ENCODE measurements at places on chromosomes 3 and 15.

DNA sequence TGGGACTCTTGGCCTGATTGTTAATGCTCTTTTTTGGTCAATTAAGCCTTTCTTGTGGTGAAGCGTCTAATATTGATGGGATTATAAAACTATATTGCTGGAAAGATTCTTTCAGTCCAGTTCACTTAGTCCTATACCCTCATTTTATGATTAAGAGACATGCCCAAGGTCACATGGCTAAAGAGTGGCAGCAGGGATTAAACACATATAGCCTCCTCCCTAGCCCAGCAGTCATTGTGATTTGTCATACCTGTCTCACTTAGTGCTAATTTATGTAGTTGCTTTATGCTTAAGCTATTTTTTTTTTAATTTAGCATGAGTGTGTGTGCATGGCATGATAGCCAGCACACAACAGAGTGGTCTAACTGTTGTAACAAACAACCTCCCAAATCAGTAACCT lies 9.5 kb downstream of the PARP14 start:
- DNase-seq = no peak

DNA sequence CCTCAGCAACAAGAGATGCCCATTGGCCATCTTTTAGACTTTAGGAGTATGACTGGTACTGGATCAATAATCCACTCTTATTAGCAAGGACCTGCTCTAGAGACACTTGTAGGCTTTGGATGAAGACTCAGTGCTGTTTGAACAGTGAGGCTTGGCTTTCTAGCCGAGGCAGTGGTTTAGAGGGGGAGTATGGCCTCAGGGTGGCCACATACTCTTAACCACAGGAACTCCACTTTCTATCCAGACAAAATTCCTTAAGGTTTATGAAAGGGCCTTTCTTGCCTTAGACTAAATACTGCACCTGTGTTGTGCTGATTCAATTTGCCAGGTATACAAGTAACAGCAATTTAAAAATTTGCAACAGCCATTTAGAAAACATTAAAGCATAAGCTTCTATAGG lies 1046.3 kb downstream of the DIPK2A start:
- DNase-seq = no peak

DNA sequence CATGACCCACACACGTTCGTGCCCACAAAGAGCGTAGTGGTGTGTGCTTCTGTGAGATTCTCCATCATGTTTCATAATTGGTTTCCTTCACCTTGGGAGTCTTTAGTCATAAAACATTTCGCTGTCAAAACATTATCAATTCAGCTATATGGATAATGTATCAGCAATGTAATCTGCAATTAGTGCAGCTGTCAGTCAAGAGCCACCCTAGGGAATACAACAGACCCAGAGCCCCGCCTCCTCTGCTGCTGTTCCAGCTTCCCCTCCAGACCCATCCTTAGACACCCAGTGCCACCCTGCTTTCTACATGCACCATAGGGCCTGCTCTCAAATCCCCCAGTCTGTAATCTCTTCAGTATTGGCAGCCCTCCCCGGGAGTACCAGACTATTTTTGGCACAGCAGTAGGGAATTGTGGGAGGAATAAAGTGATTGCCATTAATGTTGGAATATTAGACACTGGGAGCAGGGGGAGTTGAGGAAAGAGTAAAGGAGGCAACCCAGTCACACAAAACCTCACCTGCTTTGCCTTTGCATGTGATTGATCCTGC lies 31.5 kb upstream of the C3orf80 start:
- no peak for DNase-seq

GRCh38 chr3:182294256-182294655 lies 499.0 kb upstream of the ATP11B start:
- no peak for DNase-seq

DNA sequence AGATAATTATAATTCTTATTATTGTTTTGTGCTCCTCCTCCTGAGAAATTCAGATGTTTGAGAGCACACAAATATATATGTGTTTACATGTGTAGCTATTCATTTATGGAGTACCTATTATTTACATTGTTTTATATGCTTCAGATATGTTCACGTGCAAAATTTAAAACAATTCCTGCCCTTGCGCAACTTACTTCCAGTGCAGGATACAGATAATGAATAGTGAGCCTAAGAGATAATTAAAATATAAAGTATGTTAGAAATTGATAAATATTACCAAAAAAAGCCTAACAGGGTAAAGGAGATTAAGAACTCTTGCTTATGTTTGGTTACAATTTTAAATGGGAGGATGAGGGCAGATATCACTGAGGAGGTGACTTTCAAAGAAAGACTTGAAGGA lies 81.7 kb upstream of the DPH6 start:
- DNase-seq = no peak

- no peak for DNase-seq
Observed at GRCh38 chr15:25824618-25825017, 38.5 kb downstream of the ATP10A start.

DNA sequence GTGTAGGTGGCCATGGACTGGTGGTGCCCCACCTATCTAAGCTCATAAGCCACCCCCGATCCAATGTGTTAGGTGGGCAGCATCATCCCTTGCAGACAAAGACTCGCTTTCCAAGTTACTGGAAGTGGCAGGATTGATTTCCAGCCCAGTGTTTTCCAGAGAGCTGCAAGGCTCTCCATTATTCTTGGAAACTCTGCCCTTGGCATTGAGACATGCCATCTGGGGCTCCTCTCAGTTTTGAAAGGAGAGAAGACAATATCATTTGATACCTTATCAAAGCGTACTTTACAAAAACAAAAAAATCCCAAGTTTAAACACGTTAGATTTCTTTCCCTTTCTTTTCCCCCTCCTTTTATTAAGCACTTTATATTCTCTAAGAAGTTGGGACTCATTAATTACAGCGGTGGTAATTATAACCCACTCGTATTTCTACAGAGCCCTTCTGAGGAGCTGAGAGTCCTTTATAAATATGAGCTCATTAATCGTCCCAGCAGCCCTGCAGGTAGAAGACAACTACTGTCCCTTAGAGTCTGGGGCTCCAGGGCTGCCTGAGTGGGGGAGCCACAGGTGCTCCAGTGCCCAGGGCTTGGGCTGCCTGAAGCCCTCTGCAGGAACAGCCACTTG lies 226.1 kb downstream of the TLE3 start:
- no peak for DNase-seq

- DNase-seq = no peak
Observed at GRCh38 chr3:51622413-51622812, 48.6 kb upstream of the TEX264 start.

DNA sequence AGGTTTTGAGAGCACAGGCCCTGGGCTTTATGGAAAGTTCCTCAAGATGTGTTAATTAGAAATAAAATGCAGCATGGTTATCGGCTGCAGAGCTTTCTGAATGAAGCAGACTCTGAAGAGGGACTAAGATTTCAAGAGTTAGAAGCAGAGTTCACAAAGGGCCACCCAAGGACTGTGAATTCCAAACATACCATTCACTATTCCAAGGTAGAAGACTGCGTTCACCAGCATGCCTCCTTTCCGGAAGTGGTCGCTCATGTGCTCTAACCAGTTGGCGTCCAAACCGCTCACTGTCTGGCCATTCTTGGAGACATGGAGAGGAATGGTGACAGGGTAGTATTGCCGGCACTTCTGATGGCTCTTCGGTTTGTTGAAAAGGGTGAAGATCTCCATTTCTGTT lies 104.9 kb downstream of the OXNAD1 start:
- DNase-seq = no peak

DNA sequence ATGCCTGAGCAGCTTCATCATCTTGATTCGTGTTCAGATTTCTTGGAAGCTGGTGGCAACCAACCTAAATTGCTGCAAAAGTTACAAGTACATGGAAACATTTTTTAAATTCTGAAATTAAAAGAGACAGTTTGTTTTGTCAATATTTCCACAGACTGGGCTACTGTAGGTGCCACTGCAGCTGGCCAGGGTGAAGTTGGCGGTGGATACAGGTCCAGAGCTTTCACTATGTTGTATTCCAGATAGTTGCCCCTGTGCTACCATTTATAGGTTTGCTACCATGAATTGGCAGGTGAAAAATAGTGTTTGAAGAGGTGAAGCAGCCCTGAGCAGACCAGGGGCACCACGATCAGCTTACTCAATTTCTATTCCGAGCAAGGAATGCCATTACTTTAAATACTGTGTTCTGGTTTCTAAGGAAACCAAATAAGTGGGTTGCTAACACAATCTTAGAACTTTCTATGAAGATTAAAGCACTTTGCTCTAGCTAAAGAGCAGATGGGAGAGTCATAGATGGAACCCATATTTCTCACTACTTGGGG lies 21.2 kb upstream of the SHC4 start:
- DNase-seq = no peak

DNA sequence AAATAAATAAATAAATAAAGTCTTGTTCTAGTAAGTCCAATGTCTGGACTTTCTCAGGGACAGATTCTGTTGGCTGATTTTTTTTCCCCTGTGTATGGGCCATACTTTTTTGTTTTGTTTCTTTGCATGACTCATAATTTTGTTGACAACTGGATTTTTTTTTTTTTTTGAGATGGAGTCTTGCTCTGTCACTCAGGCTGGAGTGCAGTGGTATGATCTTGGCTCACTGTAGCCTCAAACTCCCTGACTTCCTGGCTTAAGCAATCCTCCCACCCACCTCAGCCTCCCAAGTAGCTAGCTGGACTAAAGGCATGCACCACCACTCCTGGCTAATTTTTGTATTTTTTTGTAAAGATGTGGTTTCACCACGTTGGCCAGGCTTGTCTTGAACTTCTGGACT lies 38.9 kb downstream of the TICRR start:
- DNase-seq = no peak

- DNase-seq = no peak
Observed at GRCh38 chr3:105944721-105945120, 75.9 kb upstream of the CBLB start.

DNA sequence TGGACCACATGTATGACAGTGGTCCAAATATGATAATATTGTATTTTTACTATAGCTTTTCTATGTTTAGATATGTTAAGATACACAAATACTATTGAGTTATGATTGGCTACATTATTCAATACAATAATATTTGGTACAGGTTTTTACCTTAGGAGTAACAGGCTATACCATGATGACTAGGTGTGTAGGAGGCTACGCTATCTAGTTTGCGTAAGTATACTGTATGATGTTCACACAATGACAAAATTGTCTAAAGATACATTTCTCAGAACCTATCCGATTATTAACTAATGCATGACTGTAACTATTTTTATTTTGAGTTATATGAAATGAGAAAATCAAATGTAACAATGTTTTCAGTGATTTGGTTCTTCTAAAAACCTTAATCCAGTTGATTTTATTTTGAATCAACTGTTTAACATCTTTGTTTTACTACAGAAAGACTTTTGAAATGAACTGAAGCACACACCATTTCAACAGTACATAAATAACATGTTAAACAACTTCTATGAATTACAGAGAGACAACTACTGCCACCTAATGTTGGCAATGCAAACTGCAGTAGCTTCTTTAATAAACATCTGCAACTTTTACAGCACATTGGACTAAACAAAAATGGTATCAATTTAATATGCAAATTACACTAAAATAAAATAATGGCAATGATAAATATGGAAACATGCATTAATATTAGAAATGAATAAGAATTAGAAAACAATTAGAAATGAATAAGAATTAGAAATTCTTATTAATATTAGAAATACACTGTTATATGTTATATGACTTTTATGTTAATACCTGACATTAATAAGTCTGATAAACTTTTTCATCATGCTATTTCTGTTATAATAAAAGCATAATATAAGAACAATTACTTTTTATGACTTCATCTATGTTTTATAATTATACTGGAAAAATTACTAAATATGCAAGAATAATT lies 255.7 kb downstream of the MBNL1 start:
- no peak for DNase-seq

DNA sequence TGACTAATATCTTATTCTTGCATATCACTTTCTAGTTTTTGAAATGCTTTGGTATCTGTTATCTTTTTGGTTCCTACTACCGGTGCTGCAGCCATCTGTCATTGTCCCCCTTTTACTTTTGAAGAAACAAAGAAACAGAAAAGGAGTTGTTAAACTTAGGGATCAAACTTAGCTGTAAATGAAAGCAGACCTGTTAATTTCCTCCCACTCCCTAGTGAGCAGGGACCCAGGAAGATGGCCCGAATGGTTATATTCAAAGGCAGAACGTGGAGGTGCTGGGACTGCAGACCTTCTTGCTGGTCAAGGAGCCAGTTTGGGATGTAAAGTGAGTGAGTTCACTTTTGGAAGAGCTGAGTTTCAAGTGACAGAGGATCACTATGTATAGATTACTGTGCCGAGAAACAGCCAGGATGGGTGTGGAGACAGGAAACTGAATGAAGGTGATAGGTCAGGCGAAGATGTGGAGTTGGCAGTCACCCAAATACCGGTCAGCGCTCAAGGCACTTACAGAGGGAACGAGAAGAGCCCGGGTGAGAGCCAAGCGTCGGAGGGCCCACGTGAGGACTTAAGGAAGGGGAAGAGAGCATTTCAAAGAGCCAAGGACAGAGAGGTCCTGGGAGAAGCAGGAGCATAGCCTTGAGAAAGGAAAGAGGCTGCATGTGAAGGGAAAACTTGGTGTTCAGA lies 20.1 kb downstream of the KBTBD8 start:
- no peak for DNase-seq

DNA sequence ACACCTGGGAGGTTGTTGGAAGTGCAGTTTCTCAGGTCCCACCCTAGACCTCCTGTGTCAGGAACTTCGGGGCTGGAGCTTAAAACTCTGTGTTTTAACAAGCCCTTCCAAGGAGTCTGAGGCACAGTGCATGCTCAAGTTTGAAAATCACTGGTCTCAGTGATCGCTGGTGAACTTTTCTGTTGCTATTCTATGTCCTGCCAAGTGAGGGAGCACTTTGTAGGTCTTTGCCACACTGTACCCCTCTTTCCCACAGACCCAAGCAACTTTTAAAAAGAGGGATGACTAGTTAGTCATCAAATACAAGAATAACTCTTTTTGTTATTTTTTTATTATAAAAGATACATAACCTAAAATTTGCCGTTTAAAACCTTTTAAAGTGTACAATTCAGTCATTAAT lies 133.7 kb downstream of the AGBL1 start:
- no peak for DNase-seq

GRCh38 chr3:156350781-156351180 lies 204.1 kb downstream of the SSR3 start:
- DNase-seq = no peak

DNA sequence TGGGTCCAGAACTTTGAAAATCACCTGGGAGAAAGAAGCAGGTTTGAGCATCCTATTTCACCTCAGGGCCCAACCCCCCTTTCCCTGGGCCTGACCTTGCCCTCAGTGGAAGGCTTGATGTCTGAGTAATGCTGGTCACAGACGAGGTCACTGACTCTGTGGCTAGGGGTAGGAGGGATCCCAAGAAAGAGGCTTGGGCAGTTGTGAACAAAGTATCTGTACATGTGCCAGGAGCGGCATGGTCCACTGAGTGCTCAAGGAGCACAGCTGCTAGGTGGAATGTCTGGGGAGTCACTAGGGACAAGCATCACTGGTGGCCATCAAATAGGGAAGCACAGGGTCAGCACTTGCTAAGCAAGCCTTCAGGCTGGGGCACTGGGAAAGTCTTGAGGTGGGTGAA lies 7.3 kb downstream of the CCDC71 start:
- no peak for DNase-seq

GRCh38 chr3:172856795-172857742 lies 106.5 kb downstream of the ECT2 start:
- DNase-seq = no peak

GRCh38 chr3:27877061-27878013 lies 155.2 kb upstream of the EOMES start:
- no peak for DNase-seq
